Femur (tissue), 1 donor: ENCODE measurements at places on chromosomes 12 and 14.

DNA sequence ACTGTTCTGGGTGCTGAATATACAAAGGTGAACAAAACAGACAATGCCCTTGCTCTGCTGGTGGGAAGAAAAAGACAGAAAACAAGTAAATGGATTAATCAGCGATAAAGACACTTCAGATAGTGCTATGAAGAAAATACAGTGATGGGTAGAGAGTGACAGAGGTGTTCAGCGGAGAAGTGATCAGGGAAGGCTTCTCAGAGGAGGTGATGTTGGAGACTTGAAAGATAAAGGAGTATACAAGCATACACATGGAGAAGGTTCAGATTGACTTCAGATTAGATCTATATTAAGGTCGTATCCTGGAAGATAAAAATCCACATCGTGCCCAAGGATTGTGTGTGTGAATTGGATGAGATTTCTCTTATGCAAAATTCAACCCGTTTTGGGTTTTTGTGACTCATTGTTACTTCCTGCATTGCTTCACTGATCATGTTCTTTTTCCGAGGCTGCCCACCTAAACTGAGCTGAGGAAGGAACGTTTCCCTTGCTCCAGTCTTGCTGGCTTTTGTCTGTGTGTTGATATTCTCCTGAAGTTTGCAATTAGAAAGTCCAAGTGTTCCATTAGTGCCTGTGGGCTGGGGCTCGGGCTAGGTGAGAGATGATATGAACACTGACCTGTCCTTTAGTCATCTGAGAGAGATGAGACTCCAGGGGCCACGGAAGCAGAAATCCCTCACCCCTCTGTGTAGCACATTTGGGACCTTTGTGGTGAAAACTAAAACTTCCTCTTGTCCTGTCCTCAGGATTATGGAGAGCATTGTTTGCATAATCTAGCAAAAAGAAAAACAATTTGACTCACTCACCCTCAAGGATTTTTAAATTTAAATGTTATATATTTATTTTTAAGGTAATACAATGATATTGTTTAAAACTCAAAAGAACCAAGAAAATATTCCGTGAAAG lies 27.6 kb downstream of the PLXNC1 start:
- no peak for DNase-seq

DNA sequence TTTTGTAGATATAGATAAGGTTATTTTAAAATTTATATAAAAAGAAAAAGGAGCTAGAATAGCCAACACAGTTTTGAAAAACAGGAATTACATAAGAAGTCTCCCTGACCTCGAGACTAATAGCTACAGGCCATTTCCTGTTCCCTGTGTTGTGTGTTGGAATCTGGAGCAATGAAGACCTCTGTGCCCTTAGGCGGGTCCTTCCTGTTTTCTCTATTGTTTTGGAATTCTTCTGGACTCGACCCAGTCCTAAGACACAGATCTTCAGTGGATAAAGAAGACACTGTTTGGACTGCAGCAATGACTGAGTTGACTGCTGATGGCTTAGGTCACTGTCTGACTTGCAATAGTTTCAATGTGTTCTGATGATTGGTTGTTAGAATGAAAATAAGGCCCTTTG lies 26.2 kb downstream of the SNRPF start:
- no peak for DNase-seq

- no peak for DNase-seq
Measured at GRCh38 chr14:20555845-20556244, 5.0 kb downstream of the RNASE9 start.

GRCh38 chr12:102479939-102480338 lies 424 bp downstream of the IGF1 start:
- no peak for DNase-seq

DNA sequence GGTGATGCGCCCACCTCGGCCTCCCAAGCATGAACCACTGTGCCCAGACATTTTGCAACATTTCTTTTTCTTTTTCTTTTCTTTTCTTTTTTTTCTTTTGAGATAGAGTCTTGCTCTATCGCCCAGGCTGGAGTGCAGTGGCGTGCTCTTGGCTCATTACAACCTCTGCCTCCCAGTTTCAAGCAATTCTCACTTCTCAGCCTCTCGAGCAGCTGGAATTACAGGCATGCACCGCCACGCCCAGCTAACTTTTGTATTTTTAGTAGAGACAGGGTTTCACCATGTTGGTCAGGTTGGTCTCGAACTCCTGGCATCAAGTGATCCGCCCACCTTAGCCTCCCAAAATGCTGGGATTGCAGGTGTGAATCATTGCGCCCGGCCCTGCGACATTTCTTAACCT lies 7.6 kb upstream of the CDC42BPB start:
- no peak for DNase-seq

DNA sequence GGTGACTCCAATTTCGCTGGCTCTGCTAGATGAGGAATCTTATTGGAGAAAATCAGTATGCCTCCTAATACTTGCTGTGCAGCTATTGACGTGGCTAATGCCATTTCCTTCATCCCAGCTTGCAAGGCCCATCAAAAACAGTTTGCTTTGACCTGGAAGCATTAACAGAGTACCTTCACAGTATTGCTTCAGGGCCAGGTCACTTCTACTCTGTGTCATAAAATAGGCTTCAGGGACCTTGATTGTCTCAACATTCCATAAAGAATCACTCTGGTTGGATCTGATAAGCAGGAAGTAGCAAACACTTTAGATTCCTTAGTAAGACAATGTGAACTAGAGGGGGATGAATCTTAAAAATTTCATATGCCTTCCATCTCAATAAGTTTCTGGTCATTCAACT lies 26.9 kb upstream of the ZNF641 start:
- no peak for DNase-seq

- DNase-seq, result no peak
Measured at GRCh38 chr12:14057895-14058294, 76.5 kb upstream of the GRIN2B start.

DNA sequence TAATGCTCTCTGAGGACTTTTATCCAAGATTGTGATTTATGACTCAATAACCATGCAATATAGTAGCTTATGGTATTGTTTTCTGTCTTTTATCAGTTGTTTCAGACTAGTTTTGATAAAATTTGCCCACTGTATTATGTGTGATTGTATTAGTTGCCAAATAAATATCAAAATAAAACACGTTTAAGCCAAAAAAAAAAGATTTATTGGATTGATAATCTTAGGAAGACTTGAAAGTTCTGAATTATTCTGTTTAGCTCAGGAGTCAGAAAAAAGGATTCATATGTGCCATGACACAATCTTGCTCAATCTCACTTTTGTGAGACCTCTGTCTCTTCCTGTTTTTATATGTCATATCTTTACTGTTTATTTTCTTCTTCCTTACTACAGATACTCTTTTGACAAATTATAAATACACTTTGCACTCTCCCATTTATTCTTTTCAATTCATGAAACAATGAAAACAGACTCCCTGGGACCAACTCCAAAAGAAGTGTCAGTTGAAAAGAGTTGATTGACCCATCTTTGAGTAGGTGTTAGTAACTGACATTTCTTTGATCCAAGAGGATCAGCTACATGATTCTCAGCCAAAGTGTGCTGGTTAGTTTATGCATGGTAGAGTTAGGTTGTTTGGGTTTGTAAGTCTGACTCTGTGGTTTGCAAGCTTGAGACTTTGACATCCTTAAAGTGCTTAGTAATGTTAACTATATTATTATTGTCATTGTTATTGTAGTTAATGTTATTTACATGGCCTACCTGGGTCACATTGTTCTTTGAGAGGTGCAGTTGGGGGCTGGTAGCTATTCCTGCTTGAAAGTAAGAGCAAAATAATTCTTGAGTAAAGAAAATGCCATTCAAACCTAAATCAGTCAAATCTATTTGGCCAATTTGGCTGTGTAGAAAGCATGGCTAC lies 2.5 kb downstream of the OR6C76 start:
- no peak for DNase-seq

GRCh38 chr12:29752121-29752520 lies 31.6 kb downstream of the TMTC1 start:
- no peak for DNase-seq

DNA sequence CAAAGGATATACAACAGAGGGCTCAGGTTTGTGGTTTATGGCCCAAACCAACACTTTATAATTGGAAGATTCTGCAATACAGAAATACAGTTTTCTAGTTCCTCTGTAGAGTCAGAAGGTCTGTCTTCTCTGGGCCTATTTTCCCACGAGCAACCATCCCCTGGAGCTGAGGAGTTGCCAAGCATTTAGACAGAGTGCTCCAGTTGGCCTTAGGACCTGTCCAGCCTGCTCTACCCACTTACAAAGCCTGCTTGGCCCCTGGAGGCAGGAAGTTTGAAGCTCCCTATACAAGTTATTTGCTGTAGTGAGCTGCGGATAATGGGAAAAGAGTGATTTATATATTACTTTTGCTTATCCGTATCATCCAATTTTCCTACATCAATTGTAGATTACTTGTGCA lies 60.8 kb upstream of the HSPB8 start:
- DNase-seq, result no peak

DNA sequence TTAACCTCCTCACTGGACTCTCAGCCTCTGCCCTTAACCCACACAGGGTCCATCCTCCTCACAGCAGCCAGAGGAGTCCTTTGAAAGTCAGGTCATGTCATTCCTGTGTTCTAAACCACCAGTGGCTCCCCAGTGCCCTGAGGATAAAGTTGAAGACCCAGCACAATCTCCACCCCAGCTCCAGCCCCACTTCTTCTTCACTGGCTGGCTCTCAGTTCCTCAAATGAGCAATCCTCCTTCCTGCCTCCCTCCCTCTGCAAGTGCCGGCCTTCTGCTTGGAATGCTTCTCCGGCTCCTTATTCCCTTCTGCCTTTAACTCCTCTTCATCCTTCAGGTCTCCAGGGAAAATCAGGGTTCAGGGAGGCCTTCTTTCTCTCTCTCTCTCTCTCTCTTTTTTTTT lies 32.0 kb upstream of the SPPL3 start:
- DNase-seq, result no peak

DNA sequence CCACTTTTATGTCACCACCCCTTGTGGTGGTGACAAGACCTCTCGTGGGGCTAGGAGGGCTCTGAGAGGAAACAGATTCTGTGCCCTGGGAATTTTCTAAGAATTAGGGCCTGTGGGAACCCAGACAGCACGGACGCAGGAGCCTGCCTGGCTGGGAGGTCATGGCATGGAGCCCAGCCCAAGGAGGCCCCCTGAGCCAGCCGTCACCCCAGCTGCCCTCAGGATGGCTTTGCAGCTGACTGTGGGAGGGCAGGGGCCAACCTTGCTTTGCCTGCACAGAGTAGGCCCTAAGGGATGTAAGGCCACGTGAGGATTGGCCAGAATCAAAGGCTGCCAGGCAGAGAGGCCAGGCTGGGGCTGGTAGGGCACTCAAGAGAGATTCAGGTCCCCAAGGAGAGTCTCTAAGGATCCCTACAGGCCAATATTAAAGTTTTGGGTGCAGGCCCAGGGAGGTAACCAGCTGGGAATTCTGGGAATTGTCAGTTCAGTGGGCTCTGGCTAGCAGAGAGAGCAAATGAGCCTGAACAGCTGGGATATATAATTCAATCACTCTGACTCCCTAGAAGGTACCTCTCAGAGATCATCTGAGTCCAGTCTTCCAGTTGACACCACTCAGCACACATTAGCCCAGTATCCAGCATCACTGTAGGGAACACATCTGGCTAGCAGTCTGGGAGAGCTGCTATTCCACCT lies 6.4 kb downstream of the LTBP2 start:
- DNase-seq, result no peak

DNA sequence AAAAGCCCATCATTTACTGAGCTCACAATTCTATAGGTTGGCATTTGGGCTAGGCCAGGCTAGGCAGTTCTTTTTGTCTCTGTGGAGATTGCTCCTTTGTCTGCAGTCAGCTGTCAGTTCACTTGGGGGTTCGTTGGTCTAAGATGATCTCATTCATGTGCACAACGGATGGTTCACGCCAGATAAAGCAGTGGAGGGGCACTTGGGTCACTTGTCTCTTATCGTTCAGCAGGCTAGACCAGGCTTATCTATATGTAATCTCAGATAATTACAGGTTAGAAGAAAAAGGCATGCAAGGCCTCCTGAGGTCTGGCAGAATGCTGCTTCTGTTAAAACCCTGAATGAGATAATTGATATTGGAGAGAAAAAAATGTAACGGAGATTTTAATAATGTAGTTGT lies 119.0 kb upstream of the ATP2B1 start:
- no peak for DNase-seq

GRCh38 chr14:76844223-76844622 lies 18.0 kb downstream of the LRRC74A start:
- DNase-seq, result peak; percentile 61

DNA sequence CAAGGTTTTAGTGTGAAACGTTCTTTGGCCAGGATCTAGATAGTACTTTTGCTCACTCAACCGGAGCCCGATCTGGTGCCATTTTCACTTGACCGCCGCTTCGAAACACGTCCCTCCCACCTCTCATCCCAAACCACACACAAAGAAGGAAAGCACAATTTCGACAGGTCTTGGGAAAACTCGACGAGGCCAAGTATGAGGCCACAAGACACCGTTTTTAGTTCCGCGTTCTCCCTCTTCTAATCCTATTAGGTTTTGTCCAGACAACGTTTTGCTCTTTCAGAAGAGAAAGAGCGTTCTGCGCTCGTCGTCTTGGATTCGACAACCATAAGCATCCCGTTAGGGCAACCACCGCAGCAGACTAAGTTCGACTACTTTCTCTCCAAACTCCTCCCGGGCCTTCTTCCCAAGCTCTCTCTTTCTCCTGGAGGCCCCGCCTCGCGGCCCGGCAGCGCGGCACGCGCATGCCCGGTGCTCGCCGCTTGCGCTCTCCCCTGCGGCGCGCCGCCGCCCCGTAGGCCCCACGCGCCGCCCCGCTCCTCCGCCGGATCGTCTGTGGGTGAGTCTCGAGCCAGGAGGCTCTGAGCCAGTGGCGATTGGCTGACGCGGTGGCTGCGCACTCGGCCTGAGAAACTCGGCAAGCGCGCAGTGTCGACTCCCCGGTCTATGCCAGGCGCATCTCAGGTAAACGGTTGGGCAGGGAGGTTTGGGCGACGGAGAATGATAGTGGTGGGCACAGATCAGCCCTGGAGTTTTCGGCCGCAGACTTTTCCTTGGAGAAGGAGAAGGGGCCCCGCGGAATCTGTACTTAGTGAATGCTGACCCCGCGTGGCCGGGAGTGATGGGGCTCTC lies at the start of gene MIPOL1:
TSS of gene MIPOL1 (plus strand) at position 517 of the 852 bp plus-strand sequence. CDS start 49,952 bp downstream, outside the sequence.
- peak; percentile 89 for DNase-seq

DNA sequence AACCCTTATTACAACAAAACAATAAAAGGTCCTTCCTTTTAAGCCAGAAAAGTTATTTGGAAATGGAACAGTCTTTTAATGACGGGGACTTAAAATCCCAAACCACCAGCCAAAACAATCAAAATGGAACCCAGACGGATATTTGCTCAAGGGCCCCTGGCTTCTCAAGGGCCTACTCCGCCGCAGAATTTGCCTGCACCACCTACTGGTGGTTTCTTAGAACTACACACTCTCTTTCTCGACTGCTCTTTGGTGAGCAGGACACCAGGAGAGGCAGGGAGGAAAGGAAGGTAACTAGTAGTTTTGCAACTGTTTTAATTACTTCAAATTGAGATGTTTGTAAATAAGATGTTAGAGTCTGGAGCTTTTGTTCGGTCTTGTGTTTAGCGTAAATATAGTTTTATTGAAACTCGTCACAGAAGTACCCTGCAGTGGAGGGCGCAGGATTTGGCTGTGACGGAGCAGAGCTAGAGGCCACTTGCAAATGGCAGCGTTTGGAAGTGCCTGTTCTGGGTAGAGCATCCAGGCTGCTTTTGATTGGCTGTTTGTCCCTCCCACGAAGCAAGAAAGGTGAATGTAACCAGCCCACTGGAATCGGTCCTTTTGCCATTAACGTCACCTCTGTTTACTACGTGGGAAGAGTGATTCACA lies 238.5 kb downstream of the CACNA1C start:
- no peak for DNase-seq

GRCh38 chr12:98291828-98292227 lies 223.6 kb upstream of the TMPO start:
- DNase-seq, result no peak
